Astrocyte of the hippocampus (primary cell): ENCODE measurements at places on chromosomes 1 and 21.

DNA sequence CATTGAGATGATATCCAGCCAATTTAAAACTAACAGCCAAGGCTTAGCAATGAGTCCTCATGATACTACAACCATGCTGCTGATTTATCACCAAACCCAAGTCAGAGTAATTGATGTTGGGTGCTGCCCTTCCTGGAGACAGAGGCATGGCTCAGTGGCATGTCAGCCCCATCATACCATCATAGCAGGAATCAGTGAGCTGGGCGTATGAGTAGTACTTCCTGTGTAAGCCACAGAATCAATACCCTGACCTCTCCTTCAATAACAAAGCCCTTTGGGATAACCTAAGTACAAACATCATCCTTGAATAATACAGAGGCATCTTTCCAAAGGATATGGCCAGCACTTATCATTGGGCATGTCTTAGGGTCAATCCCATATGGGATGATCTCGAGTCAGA lies 3.0 kb upstream of the LCE1E start:
- DNase-seq: no peak

DNA sequence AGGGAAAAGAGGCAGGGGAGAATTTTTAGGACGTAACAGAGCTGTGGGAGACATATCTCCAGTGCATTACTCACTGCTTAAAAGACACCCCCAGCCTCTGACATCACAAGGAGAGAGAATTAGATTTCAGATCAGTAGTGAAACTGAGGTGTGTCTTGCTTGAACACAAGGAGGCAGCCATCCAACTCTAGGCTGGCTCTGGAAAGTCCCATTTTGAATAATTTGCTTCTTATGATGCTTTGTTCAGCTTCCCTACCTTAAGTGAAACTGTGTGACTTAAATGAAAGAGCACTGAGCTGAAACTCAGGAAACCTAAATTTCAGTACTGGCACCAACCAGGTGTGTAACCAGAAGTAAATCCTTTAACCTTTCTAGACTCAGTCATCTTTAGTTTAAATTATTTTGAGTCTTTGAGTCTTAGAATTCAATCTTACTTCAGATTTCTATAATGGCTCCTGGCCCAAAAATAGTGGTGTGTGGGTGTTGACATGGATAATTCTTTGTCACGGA lies 251.6 kb upstream of the SGIP1 start:
- peak; percentile 74 for DNase-seq

DNA sequence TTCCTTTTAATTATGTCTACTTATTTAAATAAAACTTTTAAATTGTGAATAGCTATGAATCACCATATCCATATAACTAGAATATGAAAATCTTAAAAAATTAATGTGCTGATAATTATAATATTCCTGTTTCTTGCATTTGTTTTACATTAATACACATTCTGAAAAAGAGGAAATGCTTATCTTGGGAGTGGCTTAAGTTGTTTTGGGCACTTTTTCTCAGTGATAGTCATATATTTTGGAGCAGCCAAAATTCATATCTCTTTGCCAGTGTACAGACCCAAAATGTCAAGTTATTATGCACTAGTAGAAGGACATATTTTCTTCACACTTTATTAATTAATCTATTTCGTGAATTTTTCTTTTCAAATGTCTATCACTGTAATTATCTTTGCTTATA lies 838.5 kb downstream of the USP25 start:
- no peak for DNase-seq

- DNase-seq: no peak
Observed at GRCh38 chr1:26529405-26529654, 231 bp upstream of the RPS6KA1 start.

GRCh38 chr1:55860798-55861519 lies 645.8 kb upstream of the USP24 start:
- DNase-seq: no peak

DNA sequence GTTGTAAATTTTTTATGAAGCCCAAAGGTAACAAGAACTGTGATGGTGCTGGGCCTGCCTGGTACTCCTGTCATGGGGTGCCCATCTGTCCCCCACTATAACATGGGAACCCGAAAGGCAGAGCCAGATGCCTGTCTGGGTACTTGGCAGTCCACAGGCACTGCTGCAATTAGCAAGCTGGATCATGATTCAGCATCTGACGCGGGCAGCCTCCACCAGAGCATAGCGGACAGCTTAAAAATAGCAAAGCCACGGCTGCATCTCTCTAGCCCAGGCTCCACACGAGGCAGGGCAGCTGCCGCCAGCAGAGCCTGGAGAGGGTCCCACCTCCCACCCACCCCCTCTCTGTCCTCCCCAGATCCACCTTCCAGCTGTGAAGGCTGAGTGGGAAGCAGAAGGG lies 22.9 kb downstream of the SUSD4 start:
- DNase-seq: peak; percentile 64

GRCh38 chr1:87989346-87989745 lies 660.7 kb downstream of the LMO4 start:
- DNase-seq: no peak

- no peak for DNase-seq
Observed at GRCh38 chr21:35537604-35538003, 488.5 kb upstream of the RUNX1 start.

DNA sequence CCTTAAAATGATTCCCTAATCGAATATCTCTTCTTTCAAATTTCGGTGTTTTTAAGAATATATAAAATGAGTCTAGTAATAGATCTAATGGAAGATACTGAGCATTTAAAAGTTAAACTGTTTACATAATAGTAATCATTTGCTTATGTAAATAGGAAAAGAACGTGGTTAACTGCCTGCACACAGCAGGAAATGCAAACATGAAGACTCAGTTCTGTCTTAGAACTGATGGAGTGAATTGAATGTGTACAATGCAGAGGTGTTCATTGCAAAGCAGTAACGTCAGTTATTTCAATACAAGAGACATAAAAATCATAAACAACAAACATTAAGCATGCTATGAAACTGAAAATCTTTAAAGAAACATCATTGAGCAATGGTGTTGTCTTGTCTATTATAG lies 359.4 kb upstream of the ADAMTS5 start:
- no peak for DNase-seq

DNA sequence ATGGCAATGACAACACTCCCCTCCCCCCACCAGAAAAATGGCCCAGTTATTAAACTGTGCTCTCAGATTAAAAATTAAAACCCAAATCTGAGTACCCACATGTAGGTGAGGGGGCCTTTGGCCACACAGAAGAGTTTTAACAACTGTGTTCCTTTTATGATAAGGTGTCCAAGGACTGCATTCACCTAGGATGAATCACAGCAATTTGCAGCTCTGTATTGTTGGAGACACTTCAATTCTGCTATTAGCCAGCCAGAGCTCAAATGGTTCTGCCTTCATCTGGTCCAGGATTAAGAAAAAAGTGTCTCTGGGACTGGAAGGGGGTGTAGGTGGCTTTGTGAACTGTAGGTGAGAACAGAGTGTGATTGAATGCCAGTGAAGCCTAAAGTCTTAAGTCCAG lies 43.3 kb upstream of the DIRAS3 start:
- DNase-seq: peak; percentile 71

- no peak for DNase-seq
Observed at GRCh38 chr1:26450908-26451307, 18.8 kb downstream of the DHDDS start.

GRCh38 chr1:218068241-218068640 lies 216.9 kb upstream of the RRP15 start:
- DNase-seq: no peak

DNA sequence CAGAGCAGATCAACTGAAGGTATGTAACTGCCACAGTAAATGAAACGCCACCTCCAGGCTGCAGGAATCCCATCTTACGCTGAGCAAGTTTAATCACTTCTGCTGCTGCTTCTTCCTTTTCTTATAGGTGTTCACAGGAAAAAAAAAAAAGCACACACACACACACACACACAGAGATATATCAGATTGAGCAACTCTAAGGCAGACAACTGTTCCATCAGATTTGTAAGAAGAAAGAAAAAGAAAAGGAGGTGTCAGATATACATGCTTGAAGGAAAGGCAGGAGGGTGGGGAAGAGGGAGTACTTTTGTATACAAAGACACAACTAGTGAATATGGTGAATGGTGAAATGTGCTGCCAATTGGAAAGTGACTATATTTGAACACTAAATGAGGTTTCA lies 28.6 kb downstream of the DSTYK start:
- DNase-seq: no peak

GRCh38 chr1:233865902-233866301 lies 38.6 kb upstream of the SLC35F3 start:
- DNase-seq: peak; percentile 6

DNA sequence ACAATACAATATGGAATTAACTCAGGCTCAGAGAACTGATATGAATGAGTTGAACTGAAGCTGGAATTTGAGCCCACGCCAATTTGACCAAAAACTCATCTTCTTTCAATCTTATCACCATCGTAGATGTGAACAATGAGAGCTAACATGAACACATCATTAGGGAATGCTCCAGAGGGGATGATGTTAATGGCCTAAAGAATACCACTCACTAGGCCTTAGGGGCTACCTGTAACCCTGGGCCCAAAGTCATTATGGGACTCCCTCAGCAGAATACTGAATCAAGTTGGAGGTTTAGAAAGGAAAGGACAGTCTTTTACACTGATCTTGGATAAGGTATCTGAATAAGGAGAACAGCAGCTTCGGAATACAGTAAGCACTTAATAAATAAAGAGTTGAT lies 73.6 kb downstream of the C1orf94 start:
- no peak for DNase-seq

DNA sequence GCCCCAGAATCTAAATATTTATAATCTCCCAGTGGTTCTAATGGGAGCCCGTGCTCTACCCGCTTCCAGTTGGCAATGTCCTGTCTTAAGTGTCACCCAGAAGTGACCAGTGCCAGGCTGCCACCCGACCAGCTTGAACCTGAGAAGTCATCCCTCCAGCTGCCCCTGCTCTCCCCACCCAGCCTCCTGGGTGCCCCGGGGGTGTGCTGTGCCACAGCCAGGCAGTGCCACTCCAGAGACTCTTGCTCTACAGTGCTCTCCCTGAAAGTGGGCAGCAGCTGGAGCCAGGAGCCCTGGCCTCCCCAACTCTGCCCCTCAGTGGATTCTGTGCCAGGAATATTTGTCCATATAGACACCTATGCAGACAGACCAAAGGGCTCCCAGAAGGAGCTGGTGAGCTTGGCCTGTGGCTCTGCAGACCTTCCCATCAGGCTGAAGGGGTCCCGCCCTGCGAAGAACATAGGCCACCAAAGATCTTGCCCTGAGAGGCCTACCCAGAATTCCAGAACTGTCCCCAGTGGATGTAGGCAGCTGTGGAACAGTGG lies 9.0 kb upstream of the EPS8L3 start:
- no peak for DNase-seq

- DNase-seq: no peak
Observed at GRCh38 chr1:109389638-109390341, 7.9 kb downstream of the SORT1 start.

GRCh38 chr1:153345187-153346076 lies 3.2 kb downstream of the PGLYRP4 start:
- no peak for DNase-seq

GRCh38 chr1:172224871-172225270 lies 195.6 kb upstream of the C1orf105 start:
- DNase-seq: no peak

- peak; percentile 44 for DNase-seq
Observed at GRCh38 chr1:6082430-6082971, 36.8 kb downstream of the KCNAB2 start.

DNA sequence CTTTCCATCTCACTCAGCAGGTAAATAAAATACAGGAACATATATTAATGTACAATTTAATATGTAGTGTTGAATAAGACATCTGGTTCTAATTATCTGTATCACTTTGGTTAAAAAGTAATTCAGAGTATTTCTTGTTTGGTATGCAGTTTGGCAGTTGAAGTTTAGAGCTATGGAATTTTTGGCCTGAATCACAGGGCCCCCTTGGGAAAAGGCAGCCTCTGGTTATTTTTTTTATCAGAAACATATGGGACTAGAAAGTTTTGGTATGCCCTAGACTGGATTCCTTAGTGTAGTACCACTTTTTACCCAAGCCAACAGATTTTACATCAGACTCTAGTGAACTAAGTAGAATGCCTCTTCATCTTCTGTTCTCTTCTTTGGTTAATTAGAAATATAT lies 26.4 kb downstream of the CNST start:
- DNase-seq: peak; percentile 85

- DNase-seq: no peak
Observed at GRCh38 chr1:45122724-45123123, 83.7 kb downstream of the ZSWIM5 start.

GRCh38 chr1:95604771-95605170 lies 370.8 kb downstream of the RWDD3 start:
- DNase-seq: no peak

DNA sequence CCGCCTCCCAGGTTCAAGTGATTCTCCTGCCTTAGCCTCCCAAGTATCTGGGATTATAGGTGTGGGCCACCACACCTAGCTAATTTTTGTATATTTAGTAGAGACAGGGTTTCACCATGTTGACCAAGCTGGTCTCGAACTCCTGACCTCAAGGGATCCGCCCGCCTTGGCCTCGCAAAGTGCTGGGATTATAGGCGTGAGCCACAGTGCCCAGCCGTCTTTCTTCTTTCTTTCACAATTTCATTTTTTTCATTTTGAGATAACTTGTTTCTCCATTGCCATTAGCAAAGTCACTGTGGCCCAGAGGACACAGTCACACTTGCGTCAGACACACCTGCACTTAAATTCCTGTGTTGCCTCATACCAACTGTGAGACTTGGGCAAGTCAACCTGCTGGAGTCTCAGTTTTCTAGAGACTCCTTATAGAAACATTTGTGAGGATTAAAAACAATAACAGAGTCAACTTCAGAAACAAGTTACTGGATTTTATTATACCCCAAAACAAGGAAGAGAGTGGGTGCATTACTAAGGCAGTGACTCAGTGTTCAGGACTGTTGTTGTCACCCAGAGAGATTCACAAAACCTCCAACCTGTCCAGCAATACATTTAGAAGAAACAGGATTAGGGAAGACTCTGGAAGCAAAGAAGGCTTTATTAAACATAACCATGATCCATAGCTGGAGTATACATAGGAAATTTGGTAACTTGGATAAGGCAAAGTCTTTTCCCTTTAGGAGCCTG lies 2.6 kb downstream of the TEDDM1 start:
- DNase-seq: no peak

GRCh38 chr1:245232931-245233330 lies 78.1 kb downstream of the KIF26B start:
- DNase-seq: no peak

DNA sequence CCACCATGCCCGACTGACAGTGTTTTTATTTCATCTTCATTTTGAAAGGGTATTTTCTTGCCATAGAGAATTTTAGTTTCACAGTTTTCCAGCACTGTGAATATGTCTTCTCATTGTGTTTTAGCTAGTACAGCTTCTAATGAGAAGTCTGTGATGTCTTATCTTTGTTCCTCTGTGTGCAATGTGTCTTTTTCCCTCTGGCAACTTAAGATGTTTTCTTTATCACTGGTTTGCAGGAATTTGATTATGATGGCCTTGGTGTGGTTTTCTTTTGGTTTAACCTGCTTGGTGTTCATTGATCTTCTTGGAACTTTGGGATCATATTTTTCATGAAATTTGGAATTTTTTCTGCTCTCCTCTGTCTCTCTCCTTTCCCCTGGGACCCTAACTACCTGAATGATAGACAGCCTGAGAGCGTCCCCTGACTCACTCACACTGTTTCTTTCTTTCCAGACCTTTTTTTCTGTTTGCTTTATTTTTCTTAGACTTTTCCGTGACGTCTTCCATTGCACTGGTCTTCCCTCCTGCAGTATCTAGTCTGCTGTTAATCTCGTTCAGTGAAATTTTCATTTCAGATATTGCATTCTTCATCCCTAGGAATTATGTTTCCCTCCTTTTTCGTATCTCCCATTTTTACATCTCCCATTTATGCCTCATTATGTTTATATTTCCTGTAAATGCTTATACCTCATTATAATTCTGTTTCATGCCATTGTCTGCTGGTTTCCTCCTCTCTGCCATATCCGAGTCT lies 48.5 kb downstream of the PDE9A start:
- no peak for DNase-seq

GRCh38 chr1:206737729-206738201 lies 32.8 kb upstream of the IL19 start:
- DNase-seq: no peak
